GM12891 (cell line): ENCODE measurements at places on chromosomes 2 and 18.

DNA sequence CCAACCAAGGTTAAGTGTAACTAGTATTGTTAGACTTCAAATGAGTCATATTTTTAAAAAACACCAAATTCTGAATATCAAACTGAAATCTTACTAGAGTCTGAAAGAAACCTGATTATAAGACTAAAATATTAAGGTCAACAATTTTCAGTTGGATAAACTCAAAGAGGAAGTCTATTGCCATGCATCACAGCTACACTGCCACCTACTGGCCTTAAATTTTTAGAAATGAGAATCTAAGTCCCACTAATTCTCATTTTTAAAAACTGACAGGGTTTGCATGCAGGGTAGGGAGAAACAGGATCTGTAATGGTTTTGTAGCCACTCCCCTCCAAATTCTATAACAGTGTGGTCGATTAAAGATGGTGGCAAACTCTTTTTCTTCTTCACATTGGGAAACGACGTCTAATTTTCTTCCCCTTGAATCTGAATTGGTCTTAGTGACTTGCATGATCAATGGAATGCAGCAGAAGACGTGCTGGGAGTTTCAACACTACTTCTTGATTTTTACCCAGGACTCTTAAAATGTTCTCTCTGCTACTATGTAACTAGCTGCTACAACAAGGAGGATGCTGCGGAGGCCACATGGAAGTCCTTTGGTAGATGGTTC, 176.1 kb upstream of the SESTD1 start:
- DNase-seq, result peak; percentile 9

GRCh38 chr2:134778372-134778771, 59.6 kb upstream of the TMEM163 start:
- DNase-seq, result no peak

DNA sequence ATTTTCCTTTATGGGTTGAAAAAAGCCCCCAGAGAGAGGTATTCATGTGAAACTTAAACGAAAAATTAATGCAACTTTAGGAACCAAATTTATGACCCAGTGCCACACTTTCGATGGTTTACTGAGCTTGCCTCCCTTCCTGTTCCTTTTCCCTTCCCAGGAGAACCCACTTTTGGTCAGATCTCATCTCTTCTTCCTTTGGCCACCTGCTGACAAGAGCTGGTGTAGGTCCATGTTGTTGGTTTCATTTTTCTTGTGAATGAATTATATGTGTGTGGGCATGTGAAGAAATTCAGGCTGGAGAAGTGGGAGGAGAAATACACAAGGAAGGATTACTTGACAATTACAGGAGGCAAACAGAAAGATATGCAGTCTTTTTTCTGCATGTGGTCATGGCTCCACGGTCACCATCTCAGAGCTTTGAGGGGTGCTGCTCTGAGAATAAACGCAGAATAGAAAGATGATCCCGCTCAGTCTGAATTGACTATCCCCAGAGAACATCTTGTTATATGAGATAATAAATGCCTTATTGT, 111.3 kb upstream of the TCF4 start:
- DNase-seq, result no peak

DNA sequence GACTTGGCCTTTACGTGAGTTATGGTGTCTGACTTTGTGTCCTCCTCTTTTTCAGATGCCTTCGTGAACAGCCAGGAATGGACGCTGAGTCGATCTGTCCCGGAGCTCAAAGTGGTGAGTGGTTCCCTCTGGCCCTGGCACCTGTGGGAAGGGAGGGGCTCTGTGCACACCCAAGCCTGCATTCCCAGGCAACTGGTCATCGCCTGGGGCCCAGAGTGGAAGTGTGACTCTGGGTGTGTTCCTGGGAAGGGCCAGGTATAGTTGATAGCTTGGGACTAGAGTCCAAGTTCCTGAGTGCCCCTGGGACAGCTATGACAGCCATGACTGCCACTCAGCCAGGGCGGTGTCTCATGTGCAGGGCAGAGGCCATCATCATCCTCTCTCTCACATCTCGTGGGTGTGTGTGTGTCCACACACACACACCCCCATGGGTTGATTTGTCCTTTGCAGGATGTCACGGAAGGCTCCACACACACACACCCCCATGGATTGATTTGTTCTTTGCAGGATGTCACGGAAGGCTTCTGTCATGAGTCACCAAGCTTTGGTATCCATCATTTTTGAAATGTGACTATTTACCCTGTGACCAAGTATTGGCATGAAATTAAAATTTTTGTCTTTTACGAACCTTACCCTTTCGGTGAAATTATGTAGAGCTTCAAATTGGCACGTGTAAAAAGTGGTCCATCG, 215.4 kb downstream of the AGAP1 start:
- no peak for DNase-seq

DNA sequence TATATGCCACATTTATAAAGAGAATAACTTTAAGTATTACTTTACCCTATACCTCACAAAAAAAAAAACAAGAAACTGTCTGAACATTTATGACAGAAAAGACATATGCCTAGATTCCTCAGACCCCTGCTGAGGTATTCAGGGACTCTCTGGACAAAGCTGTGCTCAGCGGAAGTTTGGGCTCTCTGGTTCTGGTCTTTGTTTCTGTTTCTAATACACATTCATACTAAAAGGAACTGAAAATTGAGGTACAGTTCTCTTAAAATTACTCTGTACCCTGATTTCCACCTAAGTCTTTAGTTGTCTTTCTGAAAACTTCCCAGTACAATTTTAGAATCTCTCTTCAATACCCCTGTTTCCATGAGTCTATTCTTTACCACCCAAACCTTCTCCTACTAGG, 160.3 kb downstream of the IKZF2 start:
- no peak for DNase-seq
